Stimulated activated CD4-positive, alpha-beta T cell treated with anti-CD3 and anti-CD28 coated beads, Interleukin-1b, Interleukin-23, amount 100 ng/mL, for 1 hour (primary cell): ENCODE measurements at places on chromosomes 1 and 21.

DNA sequence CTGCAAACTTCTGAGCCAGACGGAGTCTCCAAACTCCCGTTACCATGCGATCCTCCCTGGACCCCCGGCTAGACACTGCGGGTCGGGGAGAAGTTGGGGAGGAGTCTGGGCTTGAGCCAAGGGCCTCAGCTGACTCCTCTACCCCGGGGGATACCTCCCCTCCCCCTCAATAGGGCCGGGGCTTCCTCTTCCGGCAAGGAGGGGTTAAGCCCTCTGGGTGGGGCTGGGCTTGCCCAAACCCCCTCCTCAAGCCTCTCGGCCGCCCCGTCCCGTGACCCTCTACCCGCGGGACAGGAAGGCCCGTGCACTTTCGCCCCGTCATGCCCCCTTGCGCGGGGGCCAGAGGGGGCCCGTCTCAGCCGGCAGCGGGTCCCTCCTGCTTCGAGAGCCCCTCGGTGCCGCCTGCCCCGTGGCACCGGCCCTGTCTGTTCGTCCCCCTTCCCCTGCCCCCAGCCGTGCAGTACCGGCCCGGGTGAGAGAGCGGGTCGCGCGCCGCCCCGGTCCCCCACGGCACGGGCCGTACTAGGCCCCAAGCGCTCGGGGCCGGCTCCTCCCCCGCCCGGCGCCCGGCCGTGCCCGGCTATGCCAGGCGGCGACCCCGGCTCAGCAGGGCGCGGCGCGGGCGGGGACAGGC, 652 bp downstream of the ARL8A start:
- DNase-seq = no peak

DNA sequence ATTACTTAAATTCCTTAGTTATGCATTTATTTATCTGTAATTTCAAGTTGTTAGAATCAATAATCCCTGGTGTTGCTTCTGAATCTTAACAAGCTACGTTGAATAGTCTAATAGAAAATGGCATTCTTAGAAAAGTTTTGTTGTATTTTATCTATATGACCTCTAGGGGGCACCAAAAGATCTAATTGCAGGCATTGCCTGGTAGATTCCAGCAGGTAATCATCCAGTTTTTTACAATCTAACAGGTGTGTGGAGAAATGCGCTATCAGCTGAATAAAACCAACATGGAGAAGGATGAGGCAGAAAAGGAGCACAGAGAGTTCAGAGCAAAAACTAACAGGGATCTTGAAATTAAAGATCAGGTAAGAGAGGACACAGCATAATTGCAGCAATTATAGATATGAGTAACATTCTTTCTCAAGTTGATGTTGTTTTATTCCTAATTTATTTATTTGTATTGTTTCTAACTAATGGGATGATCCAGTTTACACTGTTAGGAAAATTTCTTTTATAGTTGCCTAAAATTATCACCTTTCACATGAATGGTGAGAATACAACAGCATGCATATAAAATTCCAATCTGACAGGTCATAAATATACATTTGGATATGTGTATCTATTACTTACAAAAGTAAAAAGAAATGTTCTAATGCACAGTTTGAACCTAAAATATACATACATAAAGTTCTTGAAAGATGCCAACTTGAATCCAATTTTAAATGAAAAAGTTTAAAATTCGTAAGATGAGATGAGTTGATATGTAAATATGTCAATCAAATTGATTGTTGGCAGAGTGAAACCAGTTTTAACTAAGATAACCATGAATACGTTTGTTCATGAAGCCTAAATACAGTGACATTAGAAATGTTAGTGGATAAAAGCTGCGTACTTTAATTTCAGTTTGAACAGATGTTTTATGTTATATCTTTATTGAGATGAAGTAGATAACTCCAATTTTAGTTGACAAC, 88.4 kb downstream of the SDCCAG8 start:
- no peak for DNase-seq

GRCh38 chr1:3915551-3916121, 15.6 kb upstream of the C1orf174 start:
- no peak for DNase-seq

DNA sequence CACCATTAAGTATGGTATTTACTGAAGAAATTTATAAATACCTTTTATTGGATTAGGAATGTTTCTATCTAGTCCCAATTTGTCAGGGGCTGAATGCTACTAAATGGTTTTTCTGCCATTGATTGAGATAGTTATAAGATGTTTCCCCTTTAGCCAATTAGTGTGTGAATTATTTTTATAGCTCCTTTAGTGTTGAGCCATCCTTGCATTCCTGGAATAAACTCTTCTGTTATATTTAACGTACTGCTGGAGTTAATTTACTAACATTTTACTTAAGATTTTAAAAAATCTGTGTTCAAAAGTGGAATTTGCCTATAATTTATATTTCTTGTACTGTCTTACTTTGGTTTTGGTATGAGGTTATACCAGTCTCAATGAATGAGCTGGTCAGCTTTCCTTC, 25.4 kb upstream of the LRRC3 start:
- no peak for DNase-seq

DNA sequence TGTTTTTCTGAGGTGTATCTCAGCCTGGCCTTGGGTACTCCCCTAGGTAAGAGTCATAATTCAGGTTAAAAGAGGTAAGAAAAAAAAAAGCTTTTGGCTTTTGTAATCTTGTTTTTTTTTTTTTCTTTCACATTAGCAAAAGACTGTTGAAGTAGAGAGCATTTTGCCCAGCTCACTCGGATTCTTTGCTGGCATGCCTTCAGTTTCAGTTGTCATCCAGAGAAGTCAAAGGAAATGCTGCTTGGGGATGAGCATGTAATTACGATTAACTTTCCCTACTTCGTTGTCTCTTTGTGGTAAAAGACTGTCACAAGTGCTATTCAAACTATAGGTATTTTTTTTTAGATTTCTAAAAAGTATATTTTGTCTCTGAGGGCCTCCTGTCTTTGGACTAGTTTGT, 6.3 kb downstream of the BACH1 start:
- no peak for DNase-seq

DNA sequence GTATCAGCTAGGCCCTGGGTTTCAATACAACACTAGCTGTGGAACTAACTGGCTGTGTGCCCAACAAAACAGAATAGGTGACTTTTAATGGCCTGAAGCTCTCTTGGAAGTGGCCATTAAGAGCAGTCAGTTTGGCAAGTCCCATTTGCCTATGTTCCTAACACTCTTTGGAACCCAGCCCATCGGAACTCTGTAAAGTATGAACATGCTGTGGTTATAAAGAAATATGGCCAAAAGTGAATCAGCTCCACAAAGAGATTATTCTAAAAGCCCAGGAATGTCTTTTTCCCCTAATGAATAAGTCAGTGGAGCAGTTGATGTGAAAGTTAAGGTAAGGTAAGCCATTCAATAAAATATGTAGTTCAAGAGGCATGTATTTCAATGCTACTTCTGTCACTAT, 223.7 kb upstream of the ADAMTS5 start:
- no peak for DNase-seq

GRCh38 chr1:160451119-160451858, 50.9 kb downstream of the VANGL2 start:
- no peak for DNase-seq

DNA sequence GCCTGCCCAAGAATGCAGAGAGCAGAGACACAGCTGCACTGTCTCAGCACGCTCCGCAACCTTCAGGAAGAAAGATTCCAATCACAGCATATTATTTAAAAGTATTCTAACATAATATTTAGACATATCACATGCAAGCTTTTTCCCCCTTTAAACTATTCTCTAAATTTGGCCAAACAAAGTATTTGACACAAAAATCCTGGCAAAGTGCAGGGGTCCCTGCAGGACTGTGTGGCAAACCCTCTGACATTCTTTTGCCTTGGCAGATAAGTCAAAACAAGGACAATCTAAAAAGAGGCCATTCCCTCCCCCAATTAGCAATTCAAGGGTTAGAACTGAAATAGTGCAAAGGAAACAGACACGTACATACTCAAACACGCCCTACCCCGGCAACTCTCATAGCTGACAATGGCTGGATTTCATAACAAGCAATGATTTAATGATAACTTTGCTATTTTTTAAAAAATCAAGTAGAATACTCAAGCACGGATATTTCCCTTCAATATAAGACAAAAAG, 225.3 kb downstream of the MRPL39 start:
- DNase-seq = no peak

DNA sequence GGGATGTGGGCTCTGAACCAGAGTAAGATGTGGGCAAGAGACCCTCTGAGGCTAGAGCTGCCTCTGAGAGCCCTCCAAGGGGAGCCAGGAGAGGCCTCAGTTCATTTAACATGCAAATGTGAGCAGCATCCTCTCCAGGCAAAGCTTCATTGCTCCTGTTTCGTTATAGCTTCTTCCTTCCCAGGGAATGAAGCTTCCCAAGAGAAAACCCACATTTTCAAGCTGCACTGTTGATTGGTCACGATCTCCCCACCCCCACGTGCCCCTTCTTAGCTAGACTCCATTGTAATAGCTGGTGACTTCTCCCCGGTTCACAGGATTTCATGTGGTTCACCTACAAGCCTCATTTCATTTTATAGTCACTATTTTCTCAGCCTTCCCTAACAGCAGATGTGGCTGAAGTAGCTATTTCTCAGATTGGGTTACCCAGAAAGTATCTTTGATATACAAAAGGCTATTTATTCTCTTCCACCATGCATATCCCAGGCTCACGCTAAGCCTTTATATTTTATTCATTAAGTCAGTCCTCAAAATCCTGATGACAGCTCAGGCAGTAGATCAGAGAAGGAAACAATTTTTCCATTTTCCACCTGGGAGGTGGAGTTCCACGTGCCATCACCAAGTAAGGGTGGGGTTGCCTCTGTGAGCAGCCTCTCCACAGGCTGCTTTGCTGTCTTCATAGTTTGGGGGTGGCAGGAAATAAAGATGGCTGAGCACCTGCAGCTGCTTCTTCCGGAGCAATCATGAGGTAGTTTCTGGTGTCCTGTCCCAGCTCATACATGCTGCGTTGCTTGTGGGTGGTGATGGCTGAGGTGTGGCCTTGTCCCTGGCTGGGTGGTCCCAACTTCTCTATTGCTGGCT, 178.3 kb upstream of the RAB4A start:
- DNase-seq = no peak

DNA sequence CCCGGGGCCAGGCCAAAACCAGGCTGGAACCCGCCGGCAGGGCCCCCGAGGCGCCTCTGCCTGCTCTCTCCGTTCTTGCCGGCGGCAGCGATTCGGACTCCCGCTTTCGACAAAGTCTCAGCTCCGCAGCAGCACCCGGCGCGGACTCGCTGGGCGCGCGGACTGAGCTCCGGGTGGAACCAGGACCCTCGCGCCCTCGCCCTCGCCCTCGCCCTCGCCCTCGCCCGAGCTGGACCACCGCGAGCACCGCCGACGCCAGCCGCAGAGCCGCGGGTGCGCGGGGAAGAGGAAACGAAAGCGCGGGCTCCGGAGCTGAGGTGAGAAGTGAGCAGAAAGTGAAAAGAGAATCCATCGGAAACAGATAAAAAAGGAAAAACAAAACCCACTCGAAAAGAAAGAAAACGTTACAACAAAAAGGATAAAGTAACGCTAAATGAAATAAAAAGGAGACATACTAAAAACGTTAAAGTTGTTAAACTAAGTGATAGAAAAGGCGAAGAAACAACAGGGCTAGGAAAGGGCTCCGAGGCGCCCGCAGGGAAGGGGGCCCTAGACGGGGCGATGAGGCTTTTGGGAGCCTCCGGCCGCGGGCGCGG, 64.9 kb downstream of the MEF2D start:
- no peak for DNase-seq

GRCh38 chr1:77672374-77672773, 10.1 kb downstream of the ZZZ3 start:
- no peak for DNase-seq

- DNase-seq = no peak
These were observed 31.1 kb downstream of the RWDD3 start for GRCh38 chr1:95265106-95265505.

DNA sequence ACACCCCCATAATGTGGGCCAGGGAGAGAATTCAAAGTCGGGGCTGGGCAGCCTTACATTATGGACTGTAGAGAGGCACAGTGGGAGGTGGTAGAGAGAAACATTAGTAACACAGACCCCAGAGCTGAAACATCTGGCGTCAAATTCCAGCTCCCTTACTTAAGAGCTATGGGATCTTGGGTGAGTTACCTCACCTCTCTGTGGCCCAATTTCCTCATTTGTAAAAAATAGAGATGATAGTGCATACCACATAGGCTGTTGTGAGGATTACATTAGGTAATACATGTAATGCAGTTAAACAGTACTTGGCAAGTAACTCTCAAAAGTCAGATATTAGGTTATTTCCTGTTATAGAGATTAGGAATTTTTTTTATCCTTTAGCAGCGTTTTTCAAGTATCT, 160.5 kb upstream of the KIAA0040 start:
- no peak for DNase-seq

GRCh38 chr21:14773777-14774345, 227.7 kb upstream of the SAMSN1 start:
- peak; percentile 17 for DNase-seq

GRCh38 chr1:59936358-59936821, 9.8 kb upstream of the CYP2J2 start:
- DNase-seq = no peak

- no peak for DNase-seq
These were observed 104.4 kb downstream of the CRYAA start for GRCh38 chr21:43273016-43273707.

- DNase-seq = no peak
These were observed 105.8 kb upstream of the RALGPS2 start for GRCh38 chr1:178619042-178619927.

GRCh38 chr1:215457213-215457612, 109.9 kb upstream of the KCTD3 start:
- no peak for DNase-seq

DNA sequence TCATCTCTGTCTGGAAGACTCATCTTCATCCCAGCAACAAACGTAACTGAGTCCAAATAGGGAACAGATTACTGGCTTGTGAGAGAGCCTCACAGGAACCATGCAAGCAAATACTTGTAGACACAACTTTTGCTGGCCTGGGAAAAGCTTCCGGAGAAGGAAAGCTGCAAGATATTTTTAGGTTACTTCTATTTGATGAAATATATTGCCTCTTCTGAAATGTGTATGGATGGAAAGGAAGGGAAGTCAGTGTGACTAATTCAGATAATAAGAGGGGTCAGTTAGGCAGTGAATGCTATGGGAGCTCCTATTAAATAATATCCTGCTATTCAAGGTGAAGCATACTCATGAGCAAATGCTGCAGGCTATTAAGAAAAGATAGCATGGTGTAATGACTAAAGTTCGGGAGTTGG, 20.4 kb upstream of the FGGY start:
- no peak for DNase-seq

GRCh38 chr21:44894687-44895302, 21.3 kb upstream of the PTTG1IP start:
- DNase-seq = no peak

GRCh38 chr1:165863346-165863745, 35.9 kb downstream of the UCK2 start:
- DNase-seq = no peak

GRCh38 chr1:226786550-226786949, 47.5 kb upstream of the ITPKB start:
- no peak for DNase-seq

GRCh38 chr1:77744576-77744975, 15.1 kb downstream of the USP33 start:
- DNase-seq = no peak

- DNase-seq = no peak
These were observed 100.7 kb downstream of the SLC16A1 start for GRCh38 chr1:112855152-112855828.

- no peak for DNase-seq
These were observed 18.4 kb downstream of the CD2 start for GRCh38 chr1:116772648-116773045.

- DNase-seq = no peak
These were observed 43.1 kb downstream of the MRPL37 start for GRCh38 chr1:54243022-54243421.

GRCh38 chr1:55143684-55144083, 71.5 kb downstream of the USP24 start:
- no peak for DNase-seq
